ENCODE measurements at places on chromosomes 6 and 20. TPM values are rescaled to one million over a fixed set of nuclear protein-coding genes. Genes with fewer than 3 reads are reported as not detected.

The RUNX2 gene
- total RNA-seq = 2.6 TPM

The PAK5 gene
- not detected for total RNA-seq

The TNXB gene
- 0.10 TPM for total RNA-seq

The FAM162B gene
- not detected for total RNA-seq

The PSMB9 gene
- 16.5 TPM for total RNA-seq

The DEFB124 gene
- not detected for total RNA-seq

The TBP gene
- total RNA-seq = 33.1 TPM

The MUC21 gene
- total RNA-seq = not detected

The POU5F1 gene
- total RNA-seq = not detected

The IPCEF1 gene
- total RNA-seq = not detected

The SNAP25 gene
- total RNA-seq = 2.9 TPM

The POM121L2 gene
- not detected for total RNA-seq

The SH3BGRL2 gene
- 4.8 TPM for total RNA-seq

The BNIP5 gene
- not detected for total RNA-seq

The NKX2-4 gene
- 3.1 TPM for total RNA-seq

The LHFPL5 gene
- total RNA-seq = not detected

The TMEM200A gene
- total RNA-seq = 23.2 TPM

The FHL5 gene
- total RNA-seq = not detected

The ROS1 gene
- 0.06 TPM for total RNA-seq

The ZSCAN12 gene
- 3.8 TPM for total RNA-seq

Measured in HT1080 (cell line).